KBM-7 (cell line): ENCODE measurements at places on chromosomes 7 and 10.

DNA sequence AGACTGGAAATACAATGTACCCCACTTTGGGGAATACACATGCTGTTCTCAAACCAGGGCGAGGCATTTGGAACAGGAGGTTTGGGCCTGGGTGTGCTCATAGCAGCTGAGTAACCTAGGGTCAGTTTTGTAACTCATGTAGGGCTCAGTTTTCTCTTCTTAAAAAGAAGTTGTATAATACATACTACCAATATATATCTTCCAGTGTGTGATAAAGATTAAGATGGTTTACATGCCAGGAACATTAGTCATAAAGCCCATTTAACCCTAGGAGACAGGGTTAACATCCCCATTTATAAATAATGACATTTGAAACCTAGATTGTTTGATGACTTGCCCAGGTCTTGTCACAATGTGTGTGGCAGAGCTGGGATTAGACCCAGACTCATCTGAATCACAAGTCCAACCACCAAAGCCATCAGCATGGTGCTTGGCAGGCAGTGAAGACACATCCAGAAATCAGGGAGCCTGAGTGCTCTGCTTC, 6.0 kb downstream of the AKR1B10 start:
- DNase-seq: no peak

DNA sequence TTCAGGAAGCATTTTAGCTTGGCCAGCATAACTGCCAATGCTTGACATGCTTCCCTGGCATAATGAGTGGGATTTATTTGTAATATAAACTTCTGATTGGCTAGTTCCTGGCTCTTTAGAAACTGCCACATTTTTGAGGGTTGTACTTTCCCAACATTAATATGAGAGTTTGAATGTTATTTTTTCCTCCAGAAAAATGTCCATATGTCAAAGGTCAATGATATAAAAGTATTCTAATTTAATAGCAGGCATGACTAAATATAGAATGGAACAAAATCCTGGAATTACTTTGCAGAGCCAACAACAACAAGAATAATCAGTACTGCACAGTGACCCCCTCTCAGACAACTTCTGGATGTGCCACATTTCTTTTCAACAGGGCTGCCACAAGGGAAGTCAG, 352.6 kb downstream of the PRPF18 start:
- DNase-seq: no peak

- DNase-seq: no peak
Measured at GRCh38 chr10:119680650-119681081, 29.5 kb downstream of the BAG3 start.

- DNase-seq: no peak
Measured at GRCh38 chr10:113267619-113268562, 285.0 kb upstream of the HABP2 start.

DNA sequence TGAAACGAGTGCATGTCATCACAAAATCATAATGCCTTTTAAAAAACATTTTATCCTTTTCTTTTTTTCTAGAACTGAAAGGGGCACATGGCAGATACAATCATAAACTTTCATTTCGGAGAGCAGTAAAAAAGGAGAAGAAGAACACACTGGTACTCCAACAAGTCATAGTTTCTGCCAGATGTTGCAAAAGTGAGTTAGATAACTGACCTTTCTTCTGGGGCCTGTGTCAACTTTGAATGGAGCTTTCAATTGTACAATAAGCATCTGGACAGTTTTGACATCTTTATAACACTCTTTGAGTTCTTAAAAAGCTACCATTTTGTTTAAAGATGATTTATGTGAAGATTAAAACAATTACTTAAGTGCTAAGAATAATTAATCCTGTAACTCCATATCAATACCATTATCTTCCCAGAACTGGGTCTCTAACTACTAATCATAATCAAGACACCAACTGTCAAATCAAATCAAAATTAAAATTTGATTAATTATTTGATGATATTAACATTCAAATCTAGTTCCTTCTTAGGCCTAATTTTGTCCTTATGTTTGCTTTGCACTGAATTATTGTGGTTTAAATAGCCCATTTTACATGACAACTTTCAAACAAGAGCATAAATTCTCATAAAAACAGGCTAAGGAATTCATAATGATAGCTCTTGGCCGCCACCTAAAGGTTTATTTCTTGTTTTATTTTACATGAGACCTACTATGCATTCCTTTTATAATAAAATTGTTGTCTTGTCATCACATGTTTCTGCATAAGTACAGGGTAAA, 19.5 kb upstream of the ITGB8 start:
- DNase-seq: peak; percentile 80

DNA sequence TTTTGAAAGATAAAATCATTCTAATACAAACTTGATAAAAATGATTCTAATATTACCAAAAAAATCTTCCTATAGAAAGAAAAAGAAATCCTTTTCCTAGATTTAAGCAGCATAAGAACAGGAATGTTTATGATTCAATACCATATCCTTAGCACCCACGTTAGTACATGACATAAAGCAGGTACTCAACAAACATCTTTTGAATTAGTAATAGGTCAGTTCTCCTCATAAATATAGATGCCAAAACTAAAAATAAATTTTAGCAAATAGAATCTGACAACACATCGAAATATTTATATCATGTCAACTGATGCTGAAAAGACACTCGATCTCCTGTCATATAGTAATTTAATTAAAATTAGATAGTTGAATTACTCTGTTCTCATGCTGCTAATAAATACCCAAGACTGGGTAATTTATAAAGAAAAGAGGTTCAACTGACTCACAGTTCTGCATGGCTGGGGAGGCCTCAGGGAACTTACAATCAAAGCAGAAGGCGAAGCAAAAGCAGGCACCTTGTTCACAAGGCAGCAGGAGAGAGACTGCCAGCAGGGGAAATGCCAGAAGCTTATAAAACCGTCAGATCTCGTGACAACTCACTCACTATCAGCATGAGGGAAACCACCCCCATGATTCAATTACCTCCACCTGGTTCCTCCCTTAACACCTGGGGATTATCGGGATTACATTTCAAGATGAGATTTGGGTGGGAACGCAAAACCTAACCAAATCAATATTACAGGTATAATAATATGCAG, 191.8 kb downstream of the HTR7 start:
- no peak for DNase-seq

DNA sequence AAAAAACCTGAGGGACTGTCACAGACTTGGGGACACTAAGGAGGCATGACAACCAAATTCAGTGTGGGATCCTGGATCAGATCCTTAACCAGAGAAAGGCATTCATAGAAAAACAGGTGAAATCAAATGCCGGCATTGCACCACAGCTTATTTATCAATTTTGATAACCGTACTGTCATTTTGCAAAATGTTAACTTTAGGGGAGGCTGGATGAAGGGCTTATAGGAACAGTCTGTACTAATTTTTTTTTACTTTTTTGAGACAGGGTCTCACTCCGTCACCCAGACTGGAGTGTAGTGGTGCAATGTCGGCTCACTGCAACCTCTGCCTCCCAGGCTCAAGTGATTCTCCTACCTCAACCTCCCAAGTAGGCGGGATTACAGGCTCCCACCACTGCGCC, 217.1 kb downstream of the ELMO1 start:
- no peak for DNase-seq

DNA sequence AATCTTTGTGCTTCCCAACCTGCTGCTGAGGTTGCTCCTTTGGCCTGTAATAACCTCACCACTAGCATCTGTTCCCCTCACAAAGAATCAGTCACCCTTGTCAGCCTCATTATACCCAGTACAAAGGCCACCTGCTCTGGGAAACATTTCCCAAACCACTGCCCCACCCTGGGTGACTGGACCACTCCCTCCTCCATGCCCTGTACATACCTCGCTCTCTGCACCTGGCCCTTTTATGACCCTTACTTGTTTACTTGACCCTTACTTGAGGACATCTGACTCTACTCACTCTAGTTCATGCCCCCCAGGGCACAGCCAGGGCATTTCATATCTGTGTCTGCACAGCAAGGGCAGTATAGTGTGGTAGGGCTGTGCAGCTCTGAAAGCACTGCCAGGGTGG, 21.4 kb upstream of the AOC1 start:
- DNase-seq: no peak

DNA sequence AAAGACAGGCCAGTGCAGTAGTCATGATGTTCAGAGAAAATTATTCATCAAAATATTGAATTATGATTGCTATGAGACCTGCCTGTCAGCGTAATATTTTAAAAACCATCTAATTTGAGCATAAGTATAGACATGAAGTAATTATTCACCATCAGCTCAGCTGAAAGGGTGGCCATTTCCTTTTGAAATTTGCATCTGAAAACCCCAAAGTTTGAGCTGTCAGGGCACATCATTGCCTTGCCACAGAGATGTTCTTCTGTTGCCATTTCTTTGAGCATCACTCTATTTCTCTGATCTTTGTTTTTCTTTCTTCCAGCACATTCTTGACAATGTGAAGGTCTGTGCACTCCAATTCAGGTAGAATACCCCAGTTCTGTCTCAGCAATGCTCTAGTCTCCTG, 147.5 kb upstream of the RHOBTB1 start:
- no peak for DNase-seq

DNA sequence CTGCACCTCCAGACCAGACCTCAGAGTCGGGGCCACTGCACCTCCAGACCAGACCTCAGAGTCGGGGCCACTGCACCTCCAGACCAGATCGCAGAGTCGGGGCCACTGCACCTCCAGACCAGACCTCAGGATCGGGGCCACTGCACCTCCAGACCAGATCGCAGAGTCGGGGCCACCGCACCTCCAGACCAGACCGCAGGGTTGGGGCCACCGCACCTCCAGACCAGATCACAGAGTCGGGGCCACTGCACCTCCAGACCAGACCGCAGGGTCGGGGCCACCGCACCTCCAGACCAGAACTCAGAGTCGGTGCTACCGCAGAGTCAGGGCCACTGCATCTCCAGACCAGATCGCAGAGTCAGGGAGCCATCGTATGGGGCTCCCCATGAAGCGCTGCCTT, 105.9 kb downstream of the ACTR3B start:
- no peak for DNase-seq

DNA sequence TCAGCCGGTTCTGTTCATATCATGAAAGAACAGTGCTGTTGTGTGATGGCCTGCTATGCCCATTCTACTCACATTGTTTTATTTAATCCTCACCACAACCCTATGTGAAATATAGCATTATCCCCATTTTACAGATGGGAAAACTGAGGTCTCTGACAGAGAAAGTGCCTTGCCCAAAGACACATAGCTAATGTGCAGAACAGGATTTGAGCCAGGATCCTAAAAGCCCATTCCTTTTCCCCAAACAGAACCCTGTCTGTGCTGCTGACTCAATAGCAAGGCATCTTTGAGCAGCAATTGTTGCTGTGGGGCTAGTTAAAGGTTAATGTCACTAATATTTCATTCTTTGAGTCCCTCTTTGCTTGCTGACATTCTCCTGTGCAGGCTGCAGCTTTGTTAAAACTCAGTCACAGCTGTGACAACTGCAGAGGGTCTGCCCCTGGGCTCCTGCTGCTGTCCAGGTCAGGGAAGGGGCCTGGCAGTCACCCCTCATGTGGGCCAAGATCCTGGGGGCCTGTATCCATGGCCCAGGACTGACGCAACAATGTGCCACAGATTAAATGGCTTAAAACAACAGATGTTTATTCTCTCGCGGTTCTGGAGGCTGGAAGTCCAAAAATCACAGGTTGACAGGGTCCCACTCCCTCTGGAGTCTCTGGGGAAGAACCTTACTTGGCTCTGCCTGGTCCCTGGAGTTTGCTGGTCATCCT, 40.4 kb downstream of the AFAP1L2 start:
- DNase-seq: no peak

DNA sequence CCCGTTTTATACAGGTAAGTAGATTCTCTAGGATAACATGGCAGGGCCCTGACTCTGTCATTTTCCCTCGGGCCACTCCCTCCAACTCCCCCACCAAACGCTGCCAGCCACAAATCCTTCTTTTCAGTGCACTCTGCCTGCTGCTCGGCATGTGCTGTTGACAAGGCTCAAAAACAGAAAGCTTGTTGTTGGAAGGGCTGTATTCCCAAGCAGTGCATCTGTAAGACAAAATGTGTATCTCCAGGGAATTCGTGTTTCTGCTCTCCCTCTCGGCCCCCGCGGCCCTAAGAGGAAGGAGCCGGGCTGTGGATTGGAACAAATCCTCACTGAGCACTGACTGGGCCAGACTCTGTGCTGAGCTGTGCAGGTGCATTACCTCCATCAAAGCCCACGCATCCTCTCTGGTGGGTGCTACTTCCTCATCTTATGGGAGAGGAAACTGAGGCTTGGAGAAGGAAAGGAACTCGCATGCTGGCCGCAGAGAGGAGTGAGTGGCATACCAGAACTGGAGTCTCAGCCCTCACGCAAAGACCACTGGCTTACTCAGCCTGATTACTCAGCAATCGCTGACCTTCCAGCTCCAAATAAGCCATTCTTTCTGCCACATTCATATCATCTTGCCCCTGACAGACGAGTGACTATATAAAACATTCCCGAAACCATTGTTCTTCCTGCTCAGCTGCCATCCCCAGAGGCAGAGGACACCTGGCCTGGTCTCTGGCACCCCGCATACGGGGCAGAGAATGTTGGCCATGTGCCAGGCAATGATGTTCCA, 33.5 kb upstream of the ENO4 start:
- no peak for DNase-seq

- DNase-seq: peak; percentile 65
Measured at GRCh38 chr10:92239600-92240288, 51.1 kb downstream of the CPEB3 start.

DNA sequence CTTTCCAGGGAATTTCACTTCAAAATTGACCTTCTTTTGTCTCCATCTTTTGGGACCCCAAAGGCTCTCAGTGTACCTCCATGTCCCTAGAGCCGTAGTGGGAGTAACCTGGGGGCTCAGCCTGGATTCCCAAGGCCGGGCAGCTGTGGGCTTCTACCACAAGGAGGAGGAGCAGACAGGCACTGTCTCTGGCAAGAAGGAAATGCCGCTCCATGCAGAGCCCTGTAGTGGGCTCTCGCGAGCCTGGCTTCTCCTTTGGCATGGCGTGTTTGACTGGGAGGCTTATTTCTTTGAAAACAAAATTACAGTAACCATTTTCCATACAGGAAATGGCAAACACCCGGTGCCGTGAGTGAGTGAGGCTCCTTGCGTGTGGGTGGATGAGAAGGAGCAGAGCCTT, 76.8 kb upstream of the FAM180A start:
- peak; percentile 9 for DNase-seq

DNA sequence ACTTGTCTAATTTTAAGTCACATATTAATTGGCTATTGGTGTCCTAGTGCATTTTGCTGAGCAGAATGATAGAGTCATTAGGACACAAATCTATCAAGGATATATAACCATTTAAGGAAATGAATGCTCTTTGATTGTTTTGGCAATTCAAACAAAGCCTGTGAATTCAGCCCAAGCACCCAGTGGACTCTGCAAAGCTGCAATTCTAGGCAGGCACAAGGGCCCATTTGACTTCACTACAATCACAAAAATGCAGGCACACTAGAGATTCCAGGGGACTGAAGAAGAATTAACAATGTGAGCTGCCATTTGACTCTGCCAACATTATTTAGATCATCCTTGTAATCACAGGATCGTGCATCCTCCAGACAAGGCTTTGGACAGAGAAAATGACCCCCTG, 544.2 kb upstream of the PHF14 start:
- no peak for DNase-seq
